Caco-2 (cell line): ENCODE measurements at places on chromosomes 6 and 20.

GRCh38 chr6:111423055-111423633, 59.9 kb downstream of the REV3L start:
- no peak for DNase-seq

GRCh38 chr20:5510446-5510845, 193.7 kb upstream of the PROKR2 start:
- peak; percentile 52 for DNase-seq

GRCh38 chr6:12580290-12580689, 136.3 kb upstream of the PHACTR1 start:
- no peak for DNase-seq

GRCh38 chr6:140977403-140977802, 1155.3 kb upstream of the GJE1 start:
- no peak for DNase-seq

- DNase-seq = no peak
Observed at GRCh38 chr6:64998204-64998603, 708.8 kb downstream of the EYS start.

DNA sequence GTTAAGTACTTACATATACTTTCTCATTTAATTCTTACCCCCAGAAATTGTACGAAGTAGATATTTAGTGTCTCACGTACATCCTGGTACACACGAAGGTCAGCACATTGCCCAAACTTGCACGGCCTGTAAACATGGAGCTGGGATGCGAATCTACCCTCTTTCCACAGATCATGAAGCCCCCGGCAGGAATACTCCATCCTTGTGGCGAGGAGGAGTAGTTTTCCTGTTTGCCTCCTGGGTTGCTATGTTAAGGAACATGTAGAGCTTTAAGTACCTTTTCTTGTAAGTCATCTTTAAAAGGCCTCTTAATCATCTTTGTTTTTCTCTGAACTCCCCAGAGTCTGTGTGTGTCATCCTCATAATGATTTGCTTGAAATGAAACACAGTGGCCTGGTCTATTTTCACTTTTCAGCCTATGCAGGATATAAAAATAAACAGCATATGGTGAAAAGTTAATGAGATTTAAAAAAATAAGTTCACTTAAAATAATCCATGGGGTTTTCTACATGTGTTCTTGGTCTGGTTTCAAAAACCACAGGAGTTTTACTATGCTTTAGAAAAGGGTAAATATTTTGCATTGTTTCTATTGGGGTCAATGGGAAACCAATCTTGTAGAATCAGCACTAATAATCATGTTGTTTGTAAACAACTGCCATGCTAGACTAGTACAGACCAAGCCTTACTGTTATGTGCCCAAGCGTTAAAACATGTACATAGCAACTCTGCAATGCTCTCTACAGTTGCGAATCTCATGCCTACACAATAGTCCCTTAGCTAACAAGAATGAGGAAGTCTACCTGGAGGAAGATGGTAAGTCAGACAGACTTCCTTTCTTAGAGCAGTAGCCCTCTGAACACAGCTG, 9.3 kb upstream of the ARID1B start:
- DNase-seq = no peak

- DNase-seq = peak; percentile 7
Observed at GRCh38 chr6:12228447-12229146, 61.6 kb upstream of the EDN1 start.

DNA sequence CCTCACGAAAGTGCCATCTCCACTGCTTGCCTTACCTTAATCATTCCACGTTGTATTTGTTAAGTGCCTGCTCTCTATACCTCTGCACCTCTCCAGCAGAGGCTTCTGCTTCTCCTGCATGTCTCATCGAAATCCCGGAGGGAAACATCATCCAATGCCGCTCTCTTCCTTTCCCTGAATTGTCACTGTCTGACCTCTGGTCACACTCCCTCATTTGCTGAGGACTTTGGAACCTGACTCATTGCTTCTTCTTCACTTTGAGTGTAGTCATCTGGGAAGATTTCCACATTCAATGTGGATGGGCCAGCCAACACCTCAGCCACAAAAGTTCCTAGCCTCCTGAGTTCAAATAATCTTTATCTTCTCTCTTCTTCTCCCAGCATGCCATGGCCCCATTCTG, 78.9 kb upstream of the BEND6 start:
- DNase-seq = peak; percentile 47

GRCh38 chr20:49356676-49357075, 78.8 kb upstream of the ZNFX1 start:
- no peak for DNase-seq

GRCh38 chr6:7484666-7485065, 56.8 kb upstream of the DSP start:
- DNase-seq = no peak
